ENCODE measurements at places on chromosomes 1 and 21.

- DNase-seq, result no peak
These were observed 150.1 kb upstream of the FGGY start for GRCh38 chr1:59146651-59147358.

- DNase-seq, result no peak
These were observed 122.9 kb downstream of the EVI5 start for GRCh38 chr1:92662048-92662447.

GRCh38 chr21:44424608-44425306, 30.6 kb upstream of the LRRC3 start:
- DNase-seq, result no peak

GRCh38 chr1:213858581-213858980, 129.2 kb upstream of the PROX1 start:
- no peak for DNase-seq

GRCh38 chr1:241542199-241542907, 10.2 kb downstream of the KMO start:
- DNase-seq, result peak; percentile 73

GRCh38 chr1:4344065-4344732, 310.2 kb upstream of the AJAP1 start:
- DNase-seq, result no peak

- no peak for DNase-seq
These were observed 43.2 kb downstream of the CAPN8 start for GRCh38 chr1:223622132-223622842.

DNA sequence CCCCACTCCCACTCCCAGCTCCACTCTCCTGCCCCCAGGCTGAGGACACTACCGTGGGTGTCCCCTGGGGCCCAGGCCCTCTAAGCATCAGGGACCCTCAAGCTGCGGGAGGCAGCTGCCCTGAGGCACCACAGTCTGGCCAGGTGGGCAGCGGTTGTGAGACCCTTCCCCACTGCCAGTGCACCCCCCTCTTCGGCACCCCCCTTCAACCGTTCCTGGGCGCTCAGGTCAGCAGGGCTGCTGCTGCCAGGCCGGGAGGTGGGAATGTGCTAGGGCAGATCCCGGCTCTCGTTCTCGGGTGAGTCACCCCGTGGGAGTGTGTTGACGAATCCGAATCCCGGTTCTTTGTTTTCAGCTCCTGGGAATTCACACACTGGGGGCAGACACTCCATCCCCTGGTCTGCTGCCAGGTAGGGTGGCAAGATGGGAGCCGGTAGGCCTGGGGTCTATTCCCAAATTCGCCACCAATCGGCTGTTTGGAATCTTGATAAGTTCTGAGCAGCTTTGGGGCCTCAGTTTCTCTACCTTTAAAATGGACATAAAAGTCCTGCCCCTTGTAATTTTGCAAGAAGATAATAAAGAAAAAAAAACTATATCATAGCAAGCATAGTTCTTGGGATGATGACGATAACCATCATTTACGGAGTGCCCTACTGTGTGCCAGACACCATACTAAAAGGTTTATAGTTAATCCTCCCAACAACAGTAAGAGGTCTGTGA, 28.5 kb upstream of the CASZ1 start:
- peak; percentile 16 for DNase-seq

- no peak for DNase-seq
These were observed 975 bp upstream of the MNDA start for GRCh38 chr1:158830074-158830677.

DNA sequence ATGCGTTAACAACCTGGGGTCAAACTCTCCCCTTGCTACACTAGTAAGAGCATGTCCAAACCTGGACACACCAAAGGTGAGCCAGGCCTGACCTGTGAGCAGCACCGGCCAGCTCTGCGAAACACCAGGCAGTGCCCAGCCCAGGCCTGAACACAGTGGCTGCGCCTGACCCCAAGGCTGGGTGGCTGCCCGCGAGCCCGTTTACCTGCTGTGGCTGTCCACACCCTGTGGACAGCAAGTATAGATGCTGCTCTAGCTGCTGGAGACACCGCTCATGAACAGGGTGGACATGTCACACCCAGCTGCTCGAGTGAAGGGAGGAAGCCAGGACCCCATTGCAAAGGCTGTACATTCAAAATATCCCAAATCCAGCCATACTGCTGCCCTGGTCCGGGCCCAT, 7.6 kb upstream of the CCDC27 start:
- no peak for DNase-seq
